ENCODE measurements at places on chromosomes 2 and 18. TPM values are rescaled to one million over a fixed set of nuclear protein-coding genes. Genes with fewer than 3 reads are reported as not detected.

Gene AKAIN1
- not detected for total RNA-seq

Gene LONRF2
- total RNA-seq: 0.30 TPM

Gene GRP
- not detected for total RNA-seq

Gene SLC5A7
- total RNA-seq: not detected

Gene SP110
- 111 TPM for total RNA-seq

Gene MC5R
- not detected for total RNA-seq

Gene PLEKHH2
- 2.6 TPM for total RNA-seq

Gene TRABD2A
- 77.3 TPM for total RNA-seq

Gene FN1
- total RNA-seq: 7.1 TPM

Gene RGPD8
- 12.3 TPM for total RNA-seq

Gene MALL
- total RNA-seq: not detected

Gene SCG2
- not detected for total RNA-seq

Gene MTX2
- total RNA-seq: 9.4 TPM

Gene HRH4
- 2.7 TPM for total RNA-seq

Gene ALLC
- total RNA-seq: not detected

Gene IL36B
- total RNA-seq: not detected

Gene NAGK
- total RNA-seq: 111 TPM

Gene VIT
- total RNA-seq: not detected

Gene SLC30A3
- not detected for total RNA-seq

Gene FBXO41
- total RNA-seq: 19.1 TPM

Gene C2orf80
- not detected for total RNA-seq

Gene IL36G
- total RNA-seq: not detected

Gene IL1B
- total RNA-seq: 1.1 TPM

Gene CCDC74A
- total RNA-seq: 1.2 TPM

Gene CDK5R2
- total RNA-seq: not detected

Gene KRTCAP3
- total RNA-seq: 21.1 TPM

Gene ASAP2
- 0.10 TPM for total RNA-seq

Gene TFCP2L1
- total RNA-seq: 0.18 TPM

Gene SCN9A
- total RNA-seq: 0.06 TPM

Gene SERPINB7
- total RNA-seq: not detected

Gene KIF5C
- 17.0 TPM for total RNA-seq

Gene ARHGAP28
- 0.29 TPM for total RNA-seq

Gene MYOM1
- 2.2 TPM for total RNA-seq

Gene CROCC2
- total RNA-seq: not detected

Gene DSG1
- not detected for total RNA-seq

Gene CPLX4
- total RNA-seq: not detected

Gene ATP6V1C2
- total RNA-seq: not detected

Gene VWA3B
- not detected for total RNA-seq

Gene FZD7
- 0.15 TPM for total RNA-seq

Gene FOXI3
- total RNA-seq: not detected

Gene FOXD4L1
- 0.38 TPM for total RNA-seq

Gene TMEM150A
- 8.6 TPM for total RNA-seq

Gene DPP4
- total RNA-seq: 37.9 TPM

Gene CNDP1
- not detected for total RNA-seq

Gene AQP12A
- not detected for total RNA-seq

Gene COL5A2
- total RNA-seq: 1.0 TPM

Gene DLX1
- not detected for total RNA-seq

Gene CDKL4
- total RNA-seq: not detected

Gene KCNS3
- total RNA-seq: not detected

Gene DNAJC5G
- total RNA-seq: not detected

Gene MROH2A
- not detected for total RNA-seq

Gene AOX1
- total RNA-seq: 1.3 TPM

Gene USP34
- 119 TPM for total RNA-seq

Gene CRYGC
- not detected for total RNA-seq

Data from T-cell (primary cell).